ENCODE measurements at places on chromosomes 2 and 18.

DNA sequence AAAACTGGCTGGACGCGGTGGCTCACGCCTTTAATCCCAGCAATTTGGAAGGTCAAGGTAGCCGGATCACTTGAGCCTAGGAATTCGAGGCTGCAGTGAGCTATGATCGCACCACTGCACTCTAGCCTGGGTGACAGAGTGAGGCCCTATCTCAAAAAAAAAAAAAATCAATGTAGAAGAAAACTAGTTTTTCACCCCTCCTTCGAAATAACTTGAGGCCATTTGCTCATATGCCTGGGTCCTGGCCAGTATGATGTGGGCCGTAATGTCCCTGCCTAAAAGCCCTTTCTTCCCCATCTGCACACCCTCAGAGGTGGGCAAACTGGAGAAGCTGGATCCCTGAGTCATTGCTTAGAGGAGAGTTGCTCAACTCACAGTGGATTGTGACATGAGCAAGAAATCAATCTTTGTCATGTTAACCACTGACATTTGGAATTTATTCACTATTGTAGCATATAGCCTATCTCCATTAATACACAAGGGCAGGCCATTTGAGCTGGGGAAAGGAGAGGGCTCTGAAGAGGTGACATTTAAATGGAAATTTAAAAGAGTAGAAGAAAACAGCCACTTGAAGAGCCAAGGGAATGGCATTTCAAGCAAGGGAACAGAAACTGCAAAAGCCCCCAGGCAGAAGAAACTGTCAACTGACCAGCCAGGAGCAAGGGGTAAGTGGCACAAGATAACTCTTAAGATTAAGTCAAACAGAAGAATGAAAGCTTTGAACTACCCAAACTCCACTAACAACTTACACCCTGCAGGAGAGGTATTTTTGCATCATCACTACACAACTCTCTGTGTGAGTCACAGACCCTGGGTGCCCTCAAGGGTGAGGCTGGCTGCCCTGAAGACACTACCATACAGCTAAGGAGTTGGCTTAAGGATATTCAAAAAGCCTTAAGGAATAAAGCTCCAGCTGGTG lies 7.6 kb upstream of the METTL21A start:
- no peak for DNase-seq

GRCh38 chr2:174117951-174118930 lies 130.1 kb downstream of the OLA1 start:
- DNase-seq: no peak

DNA sequence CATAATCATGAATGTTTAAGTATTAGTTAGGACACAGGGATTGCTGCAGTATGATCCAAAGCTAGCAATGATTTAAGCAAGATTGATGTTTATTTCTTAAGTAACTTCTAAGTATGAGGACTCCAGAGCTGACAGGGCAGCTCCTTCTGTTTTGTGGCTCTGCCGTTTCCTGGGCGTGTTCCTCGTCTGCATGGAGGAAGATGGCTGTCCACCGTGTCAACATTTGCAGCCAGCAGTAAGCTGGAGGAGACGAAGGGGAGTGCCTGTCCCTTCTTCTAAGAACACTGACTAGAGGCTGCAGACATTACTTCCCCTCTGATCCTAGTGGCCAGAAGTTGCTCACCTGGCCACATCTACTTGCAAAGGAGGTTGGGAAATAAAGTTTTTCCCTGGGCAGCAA lies 144.1 kb downstream of the MYO1B start:
- DNase-seq: no peak

DNA sequence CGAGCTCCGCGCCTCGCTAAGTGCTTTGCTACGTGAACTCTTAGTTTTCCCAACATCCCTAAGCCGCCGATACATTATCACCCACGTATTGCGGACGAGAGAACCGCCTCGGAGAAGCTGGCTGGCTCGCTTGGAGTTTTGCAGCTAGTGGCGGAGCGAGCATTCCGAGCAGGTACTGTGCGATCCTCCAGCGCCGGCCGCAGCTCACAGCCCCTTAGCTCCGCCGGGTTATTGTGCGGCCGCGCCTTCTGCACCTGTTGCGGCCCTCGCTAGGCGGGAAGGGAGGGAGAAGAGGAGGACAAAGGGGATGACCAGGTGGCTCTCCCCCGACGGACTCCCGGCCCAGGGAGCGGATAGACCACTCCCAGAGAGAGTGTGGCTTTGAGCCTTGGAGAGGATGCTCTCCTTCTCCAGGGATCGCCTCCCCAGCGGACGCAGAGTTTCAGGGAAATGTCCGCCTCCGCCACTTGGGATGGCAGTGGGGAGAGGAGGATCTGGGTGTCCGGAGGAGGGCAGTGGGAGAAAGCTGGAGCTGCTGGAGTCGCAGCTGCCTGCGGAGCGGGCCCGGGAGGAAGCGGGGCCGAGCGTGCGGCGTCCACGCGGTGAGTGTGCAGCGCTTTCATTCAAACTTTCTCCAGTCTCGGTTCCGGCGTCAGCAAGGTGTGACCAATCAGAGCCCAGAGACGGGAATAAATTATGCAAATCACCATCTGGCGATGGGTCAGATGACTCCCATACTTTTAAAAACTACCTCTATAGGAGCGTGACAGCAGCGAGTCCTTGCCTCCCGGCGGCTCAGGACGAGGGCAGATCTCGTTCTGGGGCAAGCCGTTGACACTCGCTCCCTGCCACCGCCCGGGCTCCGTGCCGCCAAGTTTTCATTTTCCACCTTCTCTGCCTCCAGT lies at the start of gene LIPG:
Gene LIPG, plus strand, starts transcription at position 769 of the 905 bp plus-strand sequence. CDS start 252 bp downstream, outside the sequence.
- no peak for DNase-seq

DNA sequence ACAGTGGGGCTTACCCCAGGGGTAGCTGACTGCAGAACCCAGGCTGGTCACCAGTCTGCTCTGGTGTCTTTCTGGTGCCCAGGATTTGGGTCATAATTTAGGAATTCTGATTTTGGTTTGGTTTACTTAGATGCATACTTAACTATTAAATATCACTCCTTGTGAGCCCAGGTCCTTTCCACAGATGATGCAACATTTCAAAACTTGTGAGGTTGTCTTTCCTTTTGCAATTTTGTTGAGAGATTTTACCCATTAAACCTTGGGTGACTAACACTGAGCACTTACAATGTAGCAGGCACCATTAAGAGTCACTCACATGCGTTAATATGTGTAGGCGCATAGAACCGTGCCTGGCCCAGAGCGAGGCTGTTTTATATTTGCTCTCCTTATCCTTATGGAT lies 61.8 kb upstream of the RPL31 start:
- DNase-seq: no peak

- DNase-seq: no peak
Observed at GRCh38 chr2:23002234-23002633, 382.7 kb upstream of the KLHL29 start.

Data from hippocampal formation (tissue), 2 donors.